CD8-positive, alpha-beta memory T cell (primary cell): ENCODE measurements at places on chromosomes 1 and 21. TPM values are rescaled to one million over a fixed set of nuclear protein-coding genes. Genes with fewer than 3 reads are reported as not detected.

DNA sequence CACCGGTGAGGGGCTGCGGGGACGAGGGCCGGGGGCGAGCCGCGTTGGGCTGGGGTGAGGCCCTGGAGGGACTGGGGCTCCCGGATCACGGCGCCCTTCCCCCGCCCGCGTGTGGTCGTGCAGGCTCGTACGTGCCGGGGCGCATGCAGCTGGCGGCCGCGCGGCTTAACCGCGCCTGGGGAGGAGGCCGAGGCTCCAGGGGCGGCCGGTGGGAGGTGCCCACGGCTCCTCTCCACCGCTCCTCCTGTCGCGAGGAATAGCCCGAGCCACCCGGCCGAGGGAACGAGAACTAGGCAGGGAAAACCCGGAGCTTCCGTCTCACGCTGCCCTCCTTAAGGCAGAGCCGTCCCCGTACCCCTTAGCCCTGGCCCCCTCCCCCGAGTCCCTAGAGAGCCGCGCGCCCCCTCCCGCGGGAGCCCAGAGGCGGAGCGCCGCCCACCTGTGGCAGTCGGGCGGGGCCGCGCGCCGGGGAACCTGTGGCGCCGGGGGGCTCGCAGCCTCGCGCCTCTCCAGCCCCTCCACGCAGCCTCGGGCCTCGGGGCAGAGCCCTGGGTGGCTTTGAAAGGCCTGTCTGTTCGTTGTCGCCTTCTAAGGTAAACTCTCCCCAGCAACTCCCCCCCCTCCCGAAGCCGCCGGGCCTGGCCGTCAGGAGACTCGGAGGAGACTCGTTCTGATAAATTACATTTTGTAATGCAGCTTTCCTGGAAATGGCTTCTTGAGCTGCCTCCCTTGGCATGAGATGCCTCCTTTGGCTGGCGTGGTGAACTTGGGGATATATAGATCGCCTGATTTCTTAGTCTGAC is 746 bp downstream of the AK4 start:
- peak overlapping the region; percentile 16 for H3K27ac ChIP-seq
- no peaks in the 10 kb centered on the region for H3K36me3 ChIP-seq
- peaks cover 12% of the 10 kb centered on the region for H3K27me3 ChIP-seq
- H3K4me1 ChIP-seq, result peaks cover 5% of the 10 kb centered on the region
- peak; percentile 1 for DNase-seq

- no peak overlapping the region for H3K4me3 ChIP-seq
- H3K27ac ChIP-seq, result no peak overlapping the region
- H3K36me3 ChIP-seq, result no peaks in the 10 kb centered on the region
- no peaks in the 10 kb centered on the region for H3K27me3 ChIP-seq
Observed at GRCh38 chr1:207941665-207942064, 30.7 kb upstream of the CD34 start.

DNA sequence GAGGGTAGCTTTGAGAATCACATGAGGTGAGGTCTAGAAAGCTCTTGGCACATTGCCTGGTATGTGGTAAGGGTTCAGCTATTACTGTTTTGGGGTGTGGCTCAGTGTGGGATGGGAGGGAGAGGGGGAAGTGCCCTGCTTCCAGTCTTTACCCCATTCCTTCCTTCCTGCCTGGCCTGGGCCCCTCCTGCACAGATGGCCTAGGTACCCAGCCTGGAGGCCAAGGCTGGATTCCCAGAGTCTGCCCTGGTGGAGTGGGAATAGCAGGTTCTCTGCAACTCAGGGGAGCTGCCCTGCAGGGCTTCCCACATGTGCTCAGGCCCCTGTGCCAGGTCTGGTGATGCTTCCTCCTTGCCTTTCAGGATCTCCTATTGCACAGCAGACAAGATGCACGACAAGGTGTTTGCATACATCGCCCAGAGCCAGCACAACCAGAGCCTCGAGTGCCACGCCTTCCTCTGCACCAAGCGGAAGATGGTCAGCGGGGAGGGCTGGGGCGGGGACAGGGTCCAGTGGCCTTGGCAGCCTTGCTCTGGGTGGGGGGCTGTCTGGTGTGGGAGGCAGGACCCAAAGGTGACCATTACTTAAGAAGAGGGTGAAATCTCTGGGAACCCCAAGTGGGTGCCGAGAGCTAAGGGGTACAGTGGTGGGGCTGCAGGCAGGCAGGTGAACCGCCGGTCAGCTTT is 13.5 kb downstream of the LDLRAP1 start:
- no peak for DNase-seq
- H3K27ac ChIP-seq, result peak overlapping the region; percentile 11
- no peaks in the 10 kb centered on the region for H3K27me3 ChIP-seq

GRCh38 chr1:65813956-65814355 is 21.3 kb downstream of the PDE4B start:
- DNase-seq, result no peak
- H3K27ac ChIP-seq, result no peak overlapping the region
- no peaks in the 10 kb centered on the region for H3K4me1 ChIP-seq

DNA sequence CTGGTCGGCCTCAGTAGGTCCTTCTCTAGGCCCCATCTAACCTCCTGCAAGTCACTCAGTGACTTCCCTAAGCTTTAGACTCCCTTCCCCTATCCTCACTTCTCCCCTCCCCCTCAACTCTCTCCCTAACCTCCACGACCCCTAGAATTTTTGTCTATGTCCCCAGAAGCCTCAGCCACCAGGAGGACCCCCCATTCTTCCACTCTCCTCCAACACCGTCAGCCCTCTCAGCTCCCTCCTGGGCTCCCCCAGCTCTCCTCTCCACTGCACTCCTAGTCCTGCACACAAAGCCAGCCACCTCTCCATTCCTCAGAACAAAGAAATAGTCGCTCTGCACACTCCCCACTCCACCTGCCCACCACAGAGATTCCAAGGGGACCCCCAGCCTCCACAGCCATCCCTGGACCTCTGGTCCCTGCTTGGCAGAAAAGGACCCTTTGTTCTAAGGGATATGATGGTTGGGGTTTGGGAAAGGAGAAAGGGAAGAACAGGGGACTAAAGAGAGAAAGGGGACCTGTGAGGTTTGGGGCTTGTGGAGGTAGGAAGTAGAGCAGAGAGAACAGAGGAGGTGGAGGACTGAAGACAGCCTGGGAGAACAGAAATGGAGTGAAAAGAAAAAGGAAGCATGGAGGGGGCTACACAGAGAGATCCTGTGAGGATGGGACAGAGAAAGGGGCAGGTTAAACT is 2.8 kb downstream of the ARHGEF2 start:
- H3K27ac ChIP-seq, result peak overlapping the region; percentile 94
- DNase-seq, result no peak
- no peaks in the 10 kb centered on the region for H3K27me3 ChIP-seq
- H3K4me3 ChIP-seq, result peak overlapping the region; percentile 91
- no peaks in the 10 kb centered on the region for H3K36me3 ChIP-seq
- peaks cover 70% of the 10 kb centered on the region for H3K4me1 ChIP-seq

DNA sequence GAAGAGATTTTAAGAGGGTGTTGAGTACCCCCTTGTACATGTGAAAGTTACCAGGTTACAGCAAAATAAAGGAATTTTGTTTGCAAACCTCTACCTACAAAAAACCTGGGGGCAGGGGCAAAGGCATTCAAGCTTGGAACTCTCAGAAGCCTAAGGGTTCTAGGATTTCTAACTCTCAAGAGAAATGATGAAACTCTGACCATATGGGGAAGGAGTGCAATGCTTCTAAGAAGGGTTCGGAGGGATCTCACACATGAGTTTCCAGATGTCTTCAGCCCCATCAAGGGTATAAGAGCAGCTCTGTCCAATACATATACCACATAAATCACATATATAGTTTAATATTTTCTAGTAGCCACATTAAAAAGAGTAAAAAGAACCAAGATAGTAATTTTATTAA is 7.3 kb upstream of the FCGR2A start:
- no peak overlapping the region for H3K4me3 ChIP-seq
- H3K27me3 ChIP-seq, result no peaks in the 10 kb centered on the region
- H3K36me3 ChIP-seq, result no peaks in the 10 kb centered on the region
- DNase-seq, result no peak

- no peak overlapping the region for H3K4me3 ChIP-seq
- no peaks in the 10 kb centered on the region for H3K27me3 ChIP-seq
- no peak for DNase-seq
- no peak overlapping the region for H3K27ac ChIP-seq
- peaks cover 11% of the 10 kb centered on the region for H3K4me1 ChIP-seq
Observed at GRCh38 chr21:14630556-14631069, 84.5 kb upstream of the SAMSN1 start.

DNA sequence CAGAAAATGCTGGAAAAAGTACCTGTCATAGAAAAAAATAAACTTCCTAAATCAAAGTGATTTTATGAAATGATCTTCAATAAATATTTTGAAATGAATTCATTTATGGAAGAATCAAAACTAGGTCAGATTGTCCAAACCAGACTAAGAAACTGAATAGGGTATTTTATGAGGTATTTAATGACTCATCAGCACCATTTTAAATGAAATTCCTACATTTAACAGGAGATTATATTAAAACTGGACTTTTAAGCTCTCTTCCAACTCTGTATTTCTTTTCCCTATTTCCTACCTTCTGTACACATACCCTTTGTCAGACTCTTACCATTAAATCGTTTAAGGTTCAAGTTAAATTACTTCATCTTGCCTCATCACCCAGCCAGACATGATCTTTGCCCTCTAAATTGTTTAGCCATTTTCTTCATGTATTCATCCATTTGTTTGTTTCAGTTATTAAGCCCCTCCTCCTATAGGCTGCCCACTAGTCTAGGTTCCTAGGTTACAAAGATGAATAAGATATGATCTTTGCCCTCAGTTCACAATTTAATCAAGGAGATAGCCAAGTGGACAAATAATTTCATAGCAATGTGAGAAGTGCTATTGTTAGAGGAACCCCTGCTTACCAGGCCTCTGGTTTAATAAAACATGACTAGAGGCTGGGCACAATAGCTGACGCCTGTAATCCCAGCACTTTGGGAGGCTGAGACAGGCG is 25.0 kb downstream of the TATDN3 start:
- H3K27me3 ChIP-seq, result no peaks in the 10 kb centered on the region
- no peak overlapping the region for H3K4me3 ChIP-seq
- DNase-seq, result no peak
- H3K4me1 ChIP-seq, result no peaks in the 10 kb centered on the region
- H3K27ac ChIP-seq, result no peak overlapping the region

DNA sequence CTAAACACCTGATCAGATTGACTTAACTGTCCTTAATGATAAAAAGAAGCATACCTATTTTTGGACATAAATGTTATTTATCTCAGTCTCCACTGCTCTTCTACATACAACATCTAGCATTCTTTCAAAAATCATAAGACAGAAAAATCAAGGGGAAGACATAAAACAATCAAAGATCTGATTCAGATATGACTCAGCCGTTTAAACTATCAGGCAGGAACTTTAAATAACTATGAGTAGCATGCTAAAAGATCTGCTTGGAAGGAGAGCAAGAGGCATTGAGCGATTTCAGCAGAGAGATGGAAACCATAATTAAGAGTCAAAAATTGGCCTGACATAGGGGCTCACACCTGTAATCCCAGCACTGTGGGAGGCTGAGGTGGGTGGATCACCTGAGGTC is 27.2 kb upstream of the SLC22A15 start:
- no peak for DNase-seq
- H3K36me3 ChIP-seq, result no peaks in the 10 kb centered on the region
- H3K4me1 ChIP-seq, result no peaks in the 10 kb centered on the region
- H3K27ac ChIP-seq, result no peak overlapping the region

GRCh38 chr1:216390956-216391355 is 32.3 kb downstream of the USH2A start:
- no peaks in the 10 kb centered on the region for H3K36me3 ChIP-seq
- H3K4me3 ChIP-seq, result no peak overlapping the region
- no peaks in the 10 kb centered on the region for H3K27me3 ChIP-seq
- DNase-seq, result no peak

- H3K27me3 ChIP-seq, result no peaks in the 10 kb centered on the region
- no peak overlapping the region for H3K4me3 ChIP-seq
- no peak overlapping the region for H3K27ac ChIP-seq
- no peaks in the 10 kb centered on the region for H3K36me3 ChIP-seq
Observed at GRCh38 chr1:43293176-43293575, 7.6 kb upstream of the TIE1 start.

UBASH3A gene
- 36.4 TPM for total RNA-seq

FCRL1 gene
- total RNA-seq, result not detected

ACOT11 gene
- 0.58 TPM for total RNA-seq

IL20 gene
- not detected for total RNA-seq

AUNIP gene
- 7.4 TPM for total RNA-seq
